Daoy (cell line): ENCODE measurements at places on chromosomes 7 and 10. TPM values are rescaled to one million over a fixed set of nuclear protein-coding genes. Genes with fewer than 3 reads are reported as not detected.
A peak's percentile ranks its signal among the peaks of the same experiment; 100 is the strongest.

DNA sequence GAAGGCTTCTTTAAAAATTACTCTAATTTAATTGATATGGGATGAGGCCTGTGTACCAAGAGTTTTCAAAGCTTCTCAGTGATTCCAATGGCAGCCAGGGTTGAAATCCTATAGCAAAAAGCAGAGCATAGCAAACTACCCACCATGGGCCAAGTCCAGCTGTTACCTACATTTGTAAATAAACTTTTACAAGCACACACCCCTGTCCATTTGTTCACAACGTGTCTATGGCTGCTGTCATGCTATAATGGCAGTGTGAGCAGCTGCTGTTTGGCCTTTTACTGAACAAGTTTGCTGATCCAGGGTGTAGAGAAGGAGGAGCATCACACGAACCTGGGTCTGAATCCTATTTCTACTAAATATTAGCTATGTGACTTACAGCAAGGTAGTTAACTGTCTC, 50.0 kb downstream of the NPY start:
- no peak for DNase-seq

- no peak for DNase-seq
Observed at GRCh38 chr10:79097021-79097872, 28.5 kb downstream of the ZMIZ1 start.

GRCh38 chr10:79181227-79181626, 112.5 kb downstream of the ZMIZ1 start:
- DNase-seq = no peak

- DNase-seq = no peak
Observed at GRCh38 chr7:96310110-96310509, 11.8 kb downstream of the SLC25A13 start.

DNA sequence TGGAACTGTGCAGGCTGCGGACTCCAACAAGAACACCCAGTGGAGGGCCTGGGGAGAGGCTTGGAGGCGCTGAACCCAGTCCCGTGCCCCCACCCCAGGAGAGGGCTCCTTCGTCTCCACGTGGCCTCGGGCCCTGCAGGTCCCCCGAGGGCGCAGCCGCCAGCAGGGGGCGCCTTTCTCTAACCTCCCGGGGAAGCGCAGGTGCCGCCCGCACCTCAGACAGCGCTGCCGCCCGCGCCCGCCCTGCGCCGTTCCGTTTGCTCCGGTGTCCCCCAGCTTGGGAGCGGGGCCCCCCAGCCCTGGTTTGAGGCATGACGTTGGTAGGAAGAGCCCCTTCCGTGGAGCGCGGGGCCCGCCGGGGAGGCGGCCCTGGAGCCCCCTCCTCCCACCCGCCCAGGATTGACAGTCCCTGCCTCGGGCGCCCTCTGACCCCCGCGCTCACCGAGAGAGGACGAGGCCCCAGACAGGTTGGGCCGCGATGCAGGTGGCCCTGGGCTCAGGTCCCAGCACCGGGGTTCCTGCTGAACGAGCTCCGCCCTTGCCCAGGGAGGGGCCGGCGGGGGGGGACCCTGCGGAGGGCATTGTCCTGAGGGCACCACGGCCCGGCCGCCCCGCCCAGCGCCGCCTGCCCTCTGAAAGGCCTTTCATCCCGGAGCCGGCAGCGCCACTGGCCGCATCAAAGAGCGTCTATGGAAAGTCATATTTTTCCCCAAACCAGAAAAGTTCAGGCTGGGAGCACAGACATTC, 42.8 kb downstream of the FOXL3 start:
- peak; percentile 75 for DNase-seq

- peak; percentile 33 for DNase-seq
Observed at GRCh38 chr7:132755538-132756483, 179.5 kb upstream of the PLXNA4 start.

DNA sequence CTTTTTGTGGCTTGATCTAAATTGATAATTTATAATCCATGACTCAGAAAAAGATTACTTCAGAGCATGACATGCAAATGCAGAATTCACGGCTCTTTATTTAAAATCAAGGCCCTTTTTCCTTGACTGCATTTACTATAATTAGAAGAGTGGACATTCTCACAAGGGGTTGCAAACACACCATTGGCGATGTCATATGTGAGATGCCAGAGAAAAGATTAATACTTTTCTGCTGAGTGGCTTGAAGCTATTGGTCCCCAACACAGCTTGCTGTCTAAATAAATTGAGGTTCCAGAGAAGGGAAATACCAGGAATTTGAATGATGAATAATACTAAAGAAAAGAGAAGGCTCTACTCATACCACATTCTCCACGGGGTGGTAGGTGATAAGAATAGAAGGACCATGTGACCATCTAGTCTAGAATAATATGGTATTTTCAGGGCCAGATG, 78.7 kb upstream of the ARID5B start:
- no peak for DNase-seq

DNA sequence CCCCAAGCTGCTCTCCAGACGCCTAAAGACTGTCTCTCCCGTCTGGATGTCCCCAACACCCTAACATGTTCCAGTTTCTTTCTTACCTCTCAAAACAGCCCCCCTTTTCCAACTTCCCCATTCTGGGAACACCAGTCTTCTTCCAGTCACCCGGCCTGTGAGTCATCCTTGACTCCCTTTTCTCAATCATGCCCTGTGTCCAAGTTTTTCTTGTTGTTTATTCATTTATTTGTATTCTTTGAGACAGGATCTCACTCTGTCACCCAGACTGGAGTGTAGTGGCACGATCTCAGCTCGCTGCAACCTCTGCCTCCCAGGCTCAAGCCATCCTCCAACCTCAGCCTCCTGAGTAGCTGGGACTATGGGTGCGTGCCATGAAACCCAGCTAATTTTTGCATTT, 15.6 kb downstream of the SNX10 start:
- peak; percentile 50 for DNase-seq

The IPMK gene
- 3.0 and 3.9 TPM in 2 replicates for total RNA-seq

The CUZD1 gene
- 0.77 and 1.4 TPM in 2 replicates for total RNA-seq

The NKX2-3 gene
- 0.17 TPM in 1 of 2 replicates, not detected in the other for total RNA-seq

The CHST15 gene
- 9.5 and 11.8 TPM in 2 replicates for total RNA-seq
